ENCODE measurements at places on chromosomes 16 and 17.

DNA sequence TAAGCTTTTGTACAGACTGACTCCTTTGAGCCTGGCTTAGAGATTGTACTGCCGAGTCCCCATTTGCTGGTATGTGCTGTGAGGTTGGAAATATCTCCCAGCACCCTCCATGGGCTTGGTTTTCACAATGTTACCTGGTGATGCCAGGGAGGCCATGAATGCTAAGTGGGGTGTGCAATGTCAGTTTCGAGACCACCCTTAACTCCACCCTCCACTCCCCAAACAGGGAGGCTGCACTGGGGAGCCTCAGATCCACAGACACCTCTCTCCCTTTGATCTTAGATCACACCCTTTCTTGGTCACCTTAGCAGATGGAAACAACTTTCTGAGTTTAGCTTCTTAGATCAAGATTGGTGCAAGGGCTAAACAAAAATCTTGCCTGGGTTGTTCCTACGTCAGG, 28.6 kb upstream of the PIK3R6 start:
- DNase-seq: no peak

GRCh38 chr16:88561485-88562359, 8.5 kb upstream of the ZC3H18 start:
- DNase-seq: peak; percentile 32

- no peak for DNase-seq
These were observed 115.3 kb upstream of the HLF start for GRCh38 chr17:55149485-55149884.

DNA sequence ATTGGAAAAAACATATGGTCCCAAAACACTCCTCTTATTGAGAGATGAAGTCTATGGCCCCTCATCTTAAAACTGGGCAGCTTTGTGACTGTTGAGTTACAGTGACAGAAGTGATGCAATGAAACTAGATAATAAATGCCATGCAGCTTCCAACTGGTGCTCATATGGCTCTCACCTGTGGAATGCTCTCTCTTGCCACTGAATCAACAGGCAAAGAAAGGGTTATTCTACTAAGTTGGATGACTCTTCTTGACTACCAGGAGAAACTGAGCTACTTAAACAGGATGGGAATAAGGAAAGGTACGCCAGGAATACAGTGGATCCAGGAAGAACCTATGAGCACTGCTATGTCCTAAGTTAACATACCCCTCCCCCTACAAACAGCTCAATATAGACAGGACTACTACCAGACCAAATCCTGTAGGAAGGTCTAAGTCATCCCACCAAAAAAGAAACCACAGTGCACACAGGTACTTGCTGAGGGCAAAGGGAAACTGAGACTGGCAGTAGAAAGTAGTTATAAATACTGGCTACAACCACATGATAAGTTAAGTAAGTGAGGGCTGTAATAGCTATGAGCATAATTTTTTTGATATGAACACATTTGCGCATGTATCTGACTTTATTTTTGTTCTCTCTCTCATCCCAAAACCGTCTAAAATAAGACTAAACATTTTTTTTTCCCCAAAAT, 398.5 kb downstream of the ZFHX3 start:
- DNase-seq: no peak

DNA sequence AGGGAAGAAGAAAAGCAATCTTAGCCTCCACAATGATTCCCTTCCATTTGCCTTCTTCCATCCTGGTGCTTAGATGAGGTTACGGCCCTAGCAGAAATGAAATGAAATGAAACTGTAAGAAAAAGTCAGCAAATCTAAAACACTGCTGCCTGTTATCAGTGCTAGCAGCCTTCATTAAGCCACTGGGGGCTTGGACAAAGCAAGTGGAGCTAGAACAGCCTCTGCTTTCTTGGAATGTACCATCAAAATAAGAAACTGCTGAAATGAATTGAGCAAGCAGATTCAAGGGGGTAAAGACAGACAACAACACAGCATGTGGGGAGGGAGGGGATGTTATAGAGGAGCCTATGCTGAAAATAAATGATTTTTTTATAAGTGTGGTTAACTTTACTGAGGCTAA, 5.1 kb downstream of the ANKFN1 start:
- DNase-seq: no peak

DNA sequence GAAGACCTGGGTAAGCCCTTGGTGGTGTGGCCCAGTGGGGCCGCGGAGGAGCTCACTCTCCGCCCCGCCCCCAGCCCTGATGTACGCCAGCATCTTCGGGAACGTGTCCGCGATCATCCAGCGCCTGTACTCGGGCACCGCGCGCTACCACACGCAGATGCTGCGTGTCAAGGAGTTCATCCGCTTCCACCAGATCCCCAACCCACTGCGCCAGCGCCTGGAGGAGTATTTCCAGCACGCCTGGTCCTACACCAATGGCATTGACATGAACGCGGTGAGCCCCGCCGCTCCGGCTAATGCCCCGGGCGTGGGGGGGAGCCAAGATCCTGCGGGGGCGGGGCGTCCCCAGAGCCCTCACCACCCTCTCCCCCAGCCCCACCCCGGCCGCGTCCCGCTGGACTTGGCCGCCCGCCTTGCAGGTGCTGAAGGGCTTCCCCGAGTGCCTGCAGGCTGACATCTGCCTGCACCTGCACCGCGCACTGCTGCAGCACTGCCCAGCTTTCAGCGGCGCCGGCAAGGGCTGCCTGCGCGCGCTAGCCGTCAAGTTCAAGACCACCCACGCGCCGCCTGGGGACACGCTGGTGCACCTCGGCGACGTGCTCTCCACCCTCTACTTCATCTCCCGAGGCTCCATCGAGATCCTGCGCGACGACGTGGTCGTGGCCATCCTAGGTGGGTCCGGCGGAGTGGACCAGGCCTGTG, 12.1 kb upstream of the DCAF7 start:
- peak; percentile 12 for DNase-seq

- DNase-seq: no peak
These were observed 6.9 kb downstream of the METRNL start for GRCh38 chr17:83086199-83086880.

GRCh38 chr17:75383842-75384195, 21.7 kb downstream of the GRB2 start:
- no peak for DNase-seq

DNA sequence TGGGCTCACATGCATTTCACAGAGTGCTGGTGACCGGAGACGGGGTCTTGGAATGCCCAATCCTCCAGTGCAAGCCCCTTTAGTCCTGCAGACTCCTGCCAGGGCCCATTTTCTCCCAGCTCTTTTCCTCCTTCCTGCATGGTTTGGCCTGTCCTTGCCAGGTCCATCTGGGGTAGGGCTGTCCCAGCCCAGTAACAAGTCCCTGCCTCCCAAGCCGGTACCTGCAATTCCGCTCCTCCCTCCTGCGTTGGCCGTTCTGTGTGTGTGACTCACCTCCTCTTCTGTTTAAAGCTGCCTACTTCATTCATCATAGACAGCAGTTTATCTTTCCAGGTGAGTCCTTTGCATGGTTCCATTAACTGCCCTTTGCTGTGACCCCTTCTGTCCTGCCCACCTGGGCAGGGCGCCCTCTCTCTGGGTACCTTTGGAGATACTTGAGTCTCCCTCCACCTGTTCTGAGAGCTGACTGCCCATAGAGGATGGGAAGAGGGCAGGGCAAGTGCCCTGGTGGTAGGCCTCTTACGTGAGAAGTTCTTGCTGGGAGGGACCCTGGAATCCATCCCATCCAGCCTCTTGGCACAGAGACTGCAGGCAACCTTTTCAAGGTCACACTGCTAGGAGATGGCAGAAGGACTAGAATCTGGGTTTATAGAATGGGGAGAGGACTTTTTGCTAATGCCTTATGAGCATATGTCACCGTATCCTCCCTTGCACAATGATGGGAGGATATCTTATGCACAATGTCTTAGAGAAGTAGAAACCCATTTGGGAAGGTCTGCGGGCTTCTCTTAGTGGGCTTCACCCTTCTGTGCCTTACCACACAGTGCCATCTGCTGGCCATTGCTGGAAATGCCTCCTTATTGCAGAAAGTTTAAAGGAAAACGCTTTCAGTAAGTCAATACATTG, 29.7 kb upstream of the LGALS9 start:
- peak; percentile 87 for DNase-seq

DNA sequence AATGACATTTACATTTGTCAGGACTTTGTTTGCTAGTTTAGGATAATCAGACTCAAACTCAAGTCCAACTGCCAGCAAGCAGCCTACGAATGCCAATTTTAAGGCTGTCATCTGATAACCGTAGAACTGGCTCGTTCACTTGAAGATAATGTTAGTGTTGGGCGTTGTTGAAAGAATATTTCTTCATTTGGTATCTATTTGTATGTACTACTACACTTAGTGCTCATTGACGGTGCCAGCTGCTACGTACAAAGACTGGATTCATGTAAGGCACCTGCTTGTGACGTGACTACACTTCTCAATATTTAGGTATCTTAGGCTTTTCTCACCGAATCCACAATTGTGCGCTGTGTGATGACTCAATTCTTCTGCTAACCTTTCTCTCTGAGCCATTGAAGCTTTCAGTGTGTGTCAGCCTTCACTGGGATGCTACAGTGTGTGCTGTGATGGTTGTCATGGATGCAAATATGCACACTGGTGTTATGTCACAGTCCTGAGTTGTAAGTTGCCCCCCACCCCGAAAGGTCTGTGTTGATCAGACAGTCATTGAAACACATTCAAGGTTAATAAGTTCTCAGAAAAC, 5.7 kb downstream of the ATP2C2 start:
- no peak for DNase-seq

DNA sequence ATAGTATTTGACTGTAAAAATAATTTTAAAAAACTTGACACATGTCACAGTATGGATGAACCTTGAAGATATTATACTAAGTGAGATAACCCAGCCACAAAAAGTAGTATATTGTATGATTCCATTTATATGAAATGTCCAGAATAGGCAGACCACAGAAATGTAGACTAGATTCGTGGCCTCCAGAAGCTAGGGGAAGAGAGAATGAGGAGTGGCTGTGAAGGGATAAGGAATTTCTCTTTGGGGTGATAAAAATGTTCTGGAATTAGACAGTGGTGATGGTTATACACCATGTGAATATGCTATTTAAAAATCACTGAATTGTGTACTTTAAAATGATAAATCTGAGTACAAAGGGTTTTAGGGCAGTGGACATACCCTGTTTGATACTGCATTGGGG, 253.1 kb upstream of the DYNLRB2 start:
- no peak for DNase-seq

DNA sequence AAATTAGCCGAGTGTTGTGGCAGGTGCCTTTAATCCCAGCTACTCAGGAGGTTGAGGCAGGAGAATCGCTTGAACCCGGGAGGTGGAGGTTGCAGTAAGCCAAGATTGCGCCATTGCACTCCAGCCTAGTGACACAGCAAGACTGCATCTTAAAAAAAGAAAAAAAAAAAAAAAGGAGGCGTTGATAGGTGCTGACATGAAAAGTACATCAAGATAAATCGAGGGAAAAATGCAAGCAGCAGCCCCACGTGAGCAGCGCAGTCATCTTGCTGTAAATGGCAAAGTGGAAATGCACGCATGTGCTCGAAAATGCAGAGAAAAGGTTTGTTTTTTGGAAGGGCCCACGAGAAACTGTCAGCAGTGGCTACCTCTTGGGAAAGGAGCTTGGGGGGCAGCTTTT, 20.9 kb downstream of the MXRA7 start:
- DNase-seq: no peak

DNA sequence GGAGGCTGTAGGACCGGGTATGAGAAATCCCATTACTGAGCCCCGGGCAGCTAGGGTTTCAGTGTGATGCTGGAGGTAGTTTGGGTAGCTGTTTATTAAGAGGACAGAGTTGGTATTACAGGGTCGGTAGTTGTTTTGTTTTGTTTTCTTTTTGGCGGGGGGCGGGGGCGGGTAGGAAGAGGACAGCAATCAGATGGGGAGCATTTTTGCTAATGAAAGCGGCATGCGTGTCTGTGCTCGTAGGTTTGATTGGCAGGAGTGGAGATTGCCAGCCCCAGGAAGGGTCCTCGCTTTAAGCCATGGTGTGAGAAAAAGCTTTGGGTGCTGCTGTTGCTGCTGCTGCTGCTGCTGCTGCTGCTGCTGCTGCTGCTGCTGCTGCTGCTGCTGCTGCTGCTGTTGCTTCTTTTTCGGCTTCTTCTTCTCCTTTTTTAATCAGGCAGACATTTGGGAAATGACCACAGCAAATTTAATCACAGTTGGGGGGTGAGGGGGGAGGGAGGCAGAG, 498.5 kb upstream of the ZFHX3 start:
- DNase-seq: no peak

- DNase-seq: no peak
These were observed 14.2 kb upstream of the LASP1NB start for GRCh38 chr17:38911081-38911730.

DNA sequence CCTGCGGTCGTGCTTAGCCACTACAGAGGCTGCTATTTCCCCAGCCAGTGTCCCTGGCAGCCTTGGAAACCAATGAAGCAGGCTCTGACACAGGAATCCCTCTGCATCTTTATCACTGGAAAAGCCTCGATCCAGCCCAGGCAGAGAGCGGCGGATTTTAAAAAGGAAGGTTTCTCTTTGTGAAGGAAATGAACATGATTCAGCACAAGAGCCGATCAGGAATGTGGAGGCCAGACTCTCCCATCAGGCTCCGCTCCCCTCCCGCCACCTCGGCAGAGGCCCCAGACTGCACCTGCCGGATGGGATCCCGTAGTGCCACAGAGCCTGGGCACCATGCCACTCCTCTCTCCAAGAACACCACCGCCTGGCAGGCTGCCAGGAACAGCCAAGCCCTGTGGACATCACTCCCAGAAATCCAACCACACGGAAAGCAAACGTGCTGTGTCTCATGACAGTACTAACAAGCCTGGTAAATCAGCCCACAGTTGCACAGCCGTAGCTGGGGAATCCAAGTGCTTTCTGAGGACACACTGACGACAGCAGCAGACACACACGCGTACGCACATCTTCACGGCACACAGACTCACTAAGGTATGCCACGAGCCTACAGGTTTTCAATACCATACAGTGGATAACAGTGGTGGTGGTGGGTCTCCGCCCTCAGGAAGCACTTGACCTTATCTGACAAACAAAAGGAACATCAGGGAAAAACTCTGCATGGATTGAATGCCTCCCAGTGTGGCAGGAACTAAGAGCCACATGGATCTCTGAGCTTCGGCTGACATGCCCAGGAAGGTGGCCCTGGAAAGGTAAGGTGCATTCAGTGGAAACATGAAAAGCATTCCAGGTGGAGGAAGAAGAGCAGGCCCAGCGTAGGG, 5.4 kb downstream of the LRRC75A start:
- DNase-seq: no peak

DNA sequence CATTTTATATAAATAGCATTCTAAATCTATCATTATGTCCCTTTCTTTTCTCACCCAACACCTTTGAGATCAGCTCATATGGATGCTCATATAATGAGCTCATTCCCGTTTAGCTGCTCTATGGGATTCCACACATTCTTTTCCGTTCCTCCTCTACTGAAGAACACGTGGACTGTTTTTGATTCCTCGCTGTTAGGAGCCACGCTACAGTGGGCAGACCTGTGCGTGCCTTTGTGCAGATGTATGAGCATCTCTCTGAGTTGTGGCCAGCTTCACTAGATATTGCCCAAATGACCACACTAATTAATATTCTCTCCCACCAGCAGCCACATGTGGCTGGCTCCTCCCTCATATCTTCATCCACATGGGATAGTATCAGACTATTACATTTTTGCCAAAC, 6.0 kb upstream of the TNFRSF13B start:
- DNase-seq: no peak

GRCh38 chr16:48394355-48394703, 9.1 kb upstream of the SIAH1 start:
- DNase-seq: no peak
